ENCODE measurements at places on chromosomes 3 and 15. TPM values are rescaled to one million over a fixed set of nuclear protein-coding genes. Genes with fewer than 3 reads are reported as not detected.

Gene TERC
- 119 TPM for total RNA-seq

Gene CSPG5
- 0.11 TPM for total RNA-seq

Gene HPS3
- 50.6 TPM for total RNA-seq

Gene DUOX2
- under 0.01 TPM for total RNA-seq

Gene CCR2
- total RNA-seq, result not detected

Gene TNFAIP8L3
- total RNA-seq, result 3.0 TPM

Gene SNX1
- total RNA-seq, result 60.5 TPM

Gene TGFBR2
- 135 TPM for total RNA-seq

Gene FETUB
- total RNA-seq, result not detected

Gene ZIC4
- total RNA-seq, result 0.13 TPM

Gene ALDH1A2
- total RNA-seq, result 13.7 TPM

Gene CPNE4
- not detected for total RNA-seq

Gene SLC51B
- not detected for total RNA-seq

Gene RLBP1
- not detected for total RNA-seq

Gene KLHL40
- not detected for total RNA-seq

Gene SKIC8
- total RNA-seq, result 47.2 TPM

All from articular chondrocyte of knee joint (primary cell).